MG63 (cell line): ENCODE measurements at places on chromosomes 16 and 17. TPM values are rescaled to one million over a fixed set of nuclear protein-coding genes. Genes with fewer than 3 reads are reported as not detected.

DNA sequence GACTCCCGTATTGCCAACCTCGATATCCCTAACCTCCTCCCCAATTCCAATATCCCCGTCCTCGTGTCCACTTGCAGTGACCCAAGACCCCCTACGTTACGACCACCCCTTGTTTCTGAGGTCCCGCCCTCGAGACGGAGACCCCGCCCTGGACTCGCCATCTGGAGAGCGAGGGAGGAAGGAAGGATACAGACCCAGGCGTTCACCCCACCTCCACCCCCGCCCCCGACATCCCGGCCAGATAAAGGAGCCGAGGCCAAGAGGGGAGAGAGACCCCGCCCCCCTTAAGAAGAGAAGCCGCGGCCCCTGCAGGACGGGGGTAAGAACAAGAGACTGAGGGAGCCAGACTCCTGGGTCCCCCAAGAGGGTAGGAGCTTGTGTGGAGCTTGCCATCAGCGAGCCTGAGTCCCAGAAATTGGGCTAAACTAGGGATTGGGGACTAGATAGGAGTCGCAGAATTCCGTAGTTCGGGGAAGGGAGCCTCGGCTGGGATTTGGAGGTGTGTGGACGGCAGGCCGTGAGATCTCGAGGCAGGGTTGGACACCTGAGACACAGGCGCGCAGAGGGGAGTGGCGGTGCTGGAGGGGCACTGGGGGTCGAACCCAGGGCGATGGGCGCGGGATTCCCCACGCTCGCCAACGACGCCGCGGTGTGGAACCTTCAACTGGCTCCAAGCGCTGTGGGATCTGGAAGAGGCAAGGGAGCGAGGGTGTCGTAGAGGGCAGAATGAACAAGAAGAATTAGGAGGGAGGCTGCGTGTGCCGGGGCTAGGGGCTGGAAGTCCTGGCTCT, at the start of gene BCL6B:
TSS of gene BCL6B (plus strand) at position 270 of the 791 bp plus-strand sequence. CDS start 622 bp downstream, outside the sequence.
- DNase-seq, result no peak

GRCh38 chr17:33228548-33228947, 64.5 kb downstream of the ASIC2 start:
- DNase-seq, result no peak

- DNase-seq, result no peak
Observed at GRCh38 chr16:17162560-17162959, 308.2 kb downstream of the XYLT1 start.

DNA sequence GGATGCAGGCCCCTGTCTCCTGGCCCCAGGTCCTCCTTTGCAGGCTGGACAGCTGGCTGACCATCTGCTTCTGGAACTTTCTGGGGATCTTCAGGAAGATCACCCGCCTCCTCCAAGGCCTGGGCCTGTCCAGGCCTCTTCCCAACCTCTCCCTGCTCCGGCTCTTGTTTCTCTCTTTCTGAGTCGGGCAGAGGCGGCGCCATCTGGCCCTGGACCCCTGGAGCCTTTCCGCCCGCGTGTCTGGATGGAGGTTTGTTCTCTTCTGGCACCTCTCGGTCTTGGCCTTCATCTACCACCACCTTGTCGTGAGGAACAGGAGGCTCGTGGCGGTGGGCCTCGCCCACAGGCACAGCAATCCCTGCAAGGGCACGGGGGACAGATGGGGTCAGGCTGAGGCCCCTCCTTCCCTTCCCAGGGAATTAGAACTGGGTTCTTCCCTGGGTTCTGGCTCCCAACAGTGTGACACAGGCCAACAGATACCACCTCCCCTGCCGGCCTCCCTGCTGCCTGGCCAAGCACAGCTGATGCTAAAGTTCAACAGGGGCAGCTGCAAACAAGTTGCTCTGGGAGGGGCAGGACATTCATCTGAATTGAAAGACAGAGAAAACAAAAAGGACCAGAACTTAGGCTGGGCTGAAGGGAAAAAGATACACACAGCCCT, 13.3 kb downstream of the NDUFAF8 start:
- no peak for DNase-seq

- no peak for DNase-seq
Observed at GRCh38 chr17:1267471-1267943, 2.7 kb upstream of the BHLHA9 start.

GRCh38 chr17:52106638-52107261, 51.8 kb downstream of the CA10 start:
- DNase-seq, result peak; percentile 8

DNA sequence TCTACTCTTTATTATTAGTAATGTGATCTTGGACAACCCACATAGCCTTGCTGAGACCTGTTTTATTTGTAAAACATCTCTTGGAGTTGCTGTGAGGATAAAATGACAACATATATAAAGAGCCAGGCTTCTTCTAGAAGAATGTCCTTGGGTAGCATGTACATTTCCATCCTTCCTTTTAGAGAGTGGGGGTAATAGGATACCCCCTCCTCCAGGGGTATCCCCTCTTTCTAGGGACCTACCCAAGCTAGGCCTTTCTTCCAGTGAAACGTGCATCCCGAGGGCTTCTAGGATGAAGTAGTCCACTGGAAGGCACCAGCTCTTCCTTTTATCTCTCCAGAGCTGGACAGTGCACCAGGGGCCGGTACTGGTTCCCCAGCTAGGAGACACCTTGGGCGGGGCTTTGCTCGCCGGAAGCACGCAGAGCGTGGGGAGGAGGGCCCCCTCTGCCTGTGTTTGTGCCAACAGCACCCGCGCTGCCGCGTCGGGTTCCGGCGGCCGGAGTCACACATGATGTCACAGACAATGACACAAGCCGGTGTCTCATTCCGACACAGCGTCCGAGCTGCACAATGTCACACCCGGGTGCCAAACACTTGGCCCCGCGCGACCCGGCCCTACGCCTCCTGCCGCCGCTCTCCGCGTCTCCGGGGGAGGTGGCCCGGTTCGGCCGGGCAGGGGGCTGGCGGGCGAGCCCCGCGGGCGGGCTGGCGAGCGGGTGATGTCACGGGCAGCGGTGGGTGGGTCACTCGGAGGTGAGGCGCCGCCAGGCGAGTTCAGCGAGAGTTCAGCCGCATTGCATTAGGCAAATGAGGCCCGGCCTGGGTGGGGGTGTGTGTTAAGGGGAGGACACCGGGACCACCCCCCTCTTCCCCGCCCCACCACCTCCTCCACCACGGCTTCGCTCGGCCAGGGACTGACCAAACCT, 23.4 kb downstream of the GJD3 start:
- peak; percentile 63 for DNase-seq

Gene RIPOR1
- 3.1 and 5.0 TPM in 2 replicates for total RNA-seq
